ENCODE measurements at places on chromosomes 11 and 22.

GRCh38 chr11:32033491-32033890 lies 57.4 kb upstream of the RCN1 start:
- DNase-seq: no peak

DNA sequence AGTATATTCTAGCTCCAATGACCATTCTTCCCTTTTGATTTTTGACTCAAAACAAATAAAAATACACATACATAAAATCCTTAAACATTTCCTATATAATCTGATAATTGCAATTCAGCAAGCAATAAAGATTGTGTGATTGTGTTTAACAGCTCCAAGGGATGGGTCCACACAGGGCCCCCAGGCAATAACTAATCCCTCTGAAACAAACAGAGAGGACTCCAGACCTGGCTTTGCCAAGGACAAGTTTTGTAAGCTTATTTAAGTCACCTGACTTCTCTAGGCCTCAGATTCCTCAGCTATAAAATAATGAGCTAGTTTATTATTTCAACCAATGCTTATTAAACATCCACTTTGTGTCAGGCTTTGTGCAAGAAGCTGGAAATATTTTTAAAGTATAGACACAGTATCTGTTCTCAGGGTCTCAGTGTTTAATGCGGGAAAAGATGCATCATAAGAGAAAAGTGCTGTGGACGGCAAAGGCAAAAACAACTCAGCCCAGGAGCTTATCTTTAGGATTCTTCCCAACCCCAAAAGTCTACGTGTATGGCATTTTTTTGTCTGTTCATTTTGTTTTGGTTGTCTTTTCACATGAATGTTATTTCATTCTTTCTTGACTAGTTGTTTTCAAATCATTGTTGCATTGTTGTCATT lies 20.1 kb downstream of the FZD4 start:
- no peak for DNase-seq

DNA sequence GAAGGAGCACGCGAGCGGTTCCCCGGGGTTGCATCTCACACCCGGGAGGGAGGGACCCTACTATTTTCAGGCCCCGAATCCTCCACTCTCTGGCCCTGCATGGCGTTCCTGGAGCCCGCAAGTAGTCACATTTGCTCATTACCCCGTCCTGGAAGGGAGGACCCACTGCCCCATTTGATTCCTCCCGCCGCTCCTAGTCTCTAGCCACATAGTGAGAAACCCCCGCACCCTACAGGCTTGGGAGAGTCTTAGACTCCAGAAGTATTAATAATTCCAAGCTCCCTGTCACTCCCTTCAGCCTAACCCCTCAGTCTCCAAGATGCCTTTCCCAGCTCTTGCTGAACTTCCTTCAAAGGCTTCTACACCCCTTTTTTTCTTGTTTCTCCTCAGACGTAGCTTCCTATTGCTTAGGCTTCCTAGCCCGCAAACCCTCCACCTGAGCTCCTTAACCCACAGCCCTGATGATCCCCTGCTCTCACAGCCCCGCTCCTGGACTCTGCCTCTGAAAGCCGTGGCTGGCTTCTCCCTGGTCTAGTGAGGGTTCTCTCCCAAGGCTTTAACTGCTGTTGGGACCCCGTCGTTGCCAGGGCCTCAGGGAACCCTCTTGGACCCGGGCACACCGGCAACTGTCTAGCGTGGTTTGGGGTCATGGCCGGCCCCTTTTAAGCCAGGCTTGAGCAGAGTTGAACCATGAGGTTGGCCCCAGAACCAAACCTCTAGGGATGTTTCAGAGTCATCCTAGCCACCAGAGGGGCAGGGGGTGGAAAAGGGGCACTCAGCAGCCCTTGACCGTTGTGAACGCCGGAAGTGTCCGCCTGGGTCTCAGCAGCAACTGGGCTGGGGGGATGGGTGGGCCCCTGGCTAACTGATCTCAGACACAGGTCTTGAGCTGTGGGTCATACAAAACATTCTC lies 862 bp downstream of the GGA1 start:
- no peak for DNase-seq

- DNase-seq: no peak
Measured at GRCh38 chr11:75272391-75272790, 31.8 kb downstream of the TPBGL start.

DNA sequence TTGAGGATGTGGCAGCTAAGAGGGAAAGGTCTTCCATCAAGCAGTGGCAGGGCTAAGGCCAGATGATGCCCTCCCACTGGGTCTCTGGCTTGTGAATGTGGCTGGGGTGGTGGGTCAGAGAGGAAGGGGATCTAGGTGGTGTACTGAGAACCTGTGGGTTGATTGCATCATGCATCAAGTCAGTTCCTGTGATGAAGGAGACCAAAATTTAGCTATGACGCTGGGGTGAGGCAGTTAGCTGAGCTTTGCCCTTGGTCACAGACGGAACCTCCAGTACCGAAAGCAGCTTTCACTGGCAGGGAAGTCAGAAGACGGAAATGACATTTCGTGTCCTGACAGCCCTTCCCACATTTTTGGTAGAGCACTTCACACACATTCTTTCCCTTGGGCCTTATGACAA lies 20.7 kb downstream of the ATG16L2 start:
- no peak for DNase-seq

DNA sequence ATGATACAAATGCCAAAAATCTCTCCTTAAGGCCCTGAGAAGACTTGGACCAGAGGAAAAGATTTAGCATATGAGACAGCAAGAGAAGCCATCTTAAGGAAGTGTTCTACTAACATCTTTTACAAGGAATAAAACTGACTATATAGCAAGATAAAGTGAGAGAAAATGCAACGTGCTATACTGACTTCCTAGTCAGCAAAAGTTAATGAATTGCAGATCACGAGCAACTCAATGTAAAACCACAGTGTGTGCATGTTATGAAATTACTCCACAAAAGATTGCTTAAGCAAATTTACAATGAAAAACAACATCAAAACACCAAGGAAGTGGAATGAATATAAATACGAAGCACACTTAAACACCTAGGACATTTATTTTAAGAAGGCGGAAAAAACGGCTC lies 187.5 kb downstream of the CADM1 start:
- no peak for DNase-seq

DNA sequence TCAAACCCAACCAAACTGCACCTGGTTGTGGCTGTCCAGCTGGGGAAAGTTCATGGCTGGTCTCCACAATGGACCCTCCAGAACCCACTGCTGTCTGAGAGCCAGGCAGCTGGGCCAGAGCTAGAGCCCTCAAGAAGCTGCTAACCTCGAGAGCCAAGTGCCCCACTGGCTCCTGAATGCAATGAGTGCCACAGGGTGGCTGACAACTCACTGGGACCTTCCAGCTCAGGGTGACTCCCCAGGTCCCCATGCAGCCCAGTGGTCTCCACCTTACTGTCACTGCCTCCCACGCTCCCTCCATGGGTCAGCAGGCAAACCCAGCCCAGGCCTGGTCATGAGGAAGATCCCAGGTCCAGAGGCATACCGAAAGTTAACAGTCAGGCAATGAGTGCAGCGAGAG lies 8.0 kb upstream of the CHST1 start:
- DNase-seq: no peak

DNA sequence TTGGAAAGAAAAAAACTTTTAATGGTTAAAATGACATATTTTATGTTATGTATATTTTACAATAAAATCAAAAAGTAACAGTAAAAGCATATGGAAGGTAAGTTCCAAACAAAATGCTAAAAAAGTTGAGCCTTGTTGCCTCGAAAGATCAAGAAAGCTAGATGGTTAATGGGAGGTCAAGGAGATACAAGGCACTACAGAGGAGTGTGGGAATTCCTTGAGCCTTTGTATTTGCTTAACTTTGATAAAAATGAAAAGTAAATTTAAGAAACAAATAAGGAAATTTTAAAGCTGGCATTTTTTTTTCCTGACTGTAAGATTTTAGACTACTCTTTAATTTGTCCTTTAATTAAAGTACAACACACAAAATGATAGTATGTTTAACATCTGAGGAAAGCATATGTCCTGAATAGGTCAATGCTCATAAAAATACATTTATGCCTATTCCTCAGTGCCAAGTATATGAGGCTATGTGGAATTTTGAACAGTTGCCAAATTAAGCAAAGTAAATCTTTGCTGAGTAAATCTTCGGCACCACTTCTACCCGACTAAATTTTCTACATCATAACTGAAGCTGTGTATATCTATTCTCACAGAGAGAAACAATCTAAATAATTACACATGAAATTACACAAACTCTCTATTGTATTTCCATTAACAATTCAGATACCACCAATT lies 108.8 kb downstream of the TTC28 start:
- DNase-seq: no peak

- DNase-seq: no peak
Measured at GRCh38 chr11:70111269-70112016, 33.3 kb downstream of the ANO1 start.

- no peak for DNase-seq
Measured at GRCh38 chr22:25741692-25742626, at the start of gene MYO18B. Gene MYO18B, plus strand, starts transcription at chr22:25742188. Its CDS starts 18,905 bp downstream, at chr22:25761093.

All from iPS DF 19.7 (cell line).